ENCODE measurements at places on chromosomes 16 and 17. TPM values are rescaled to one million over a fixed set of nuclear protein-coding genes. Genes with fewer than 3 reads are reported as not detected.

DNA sequence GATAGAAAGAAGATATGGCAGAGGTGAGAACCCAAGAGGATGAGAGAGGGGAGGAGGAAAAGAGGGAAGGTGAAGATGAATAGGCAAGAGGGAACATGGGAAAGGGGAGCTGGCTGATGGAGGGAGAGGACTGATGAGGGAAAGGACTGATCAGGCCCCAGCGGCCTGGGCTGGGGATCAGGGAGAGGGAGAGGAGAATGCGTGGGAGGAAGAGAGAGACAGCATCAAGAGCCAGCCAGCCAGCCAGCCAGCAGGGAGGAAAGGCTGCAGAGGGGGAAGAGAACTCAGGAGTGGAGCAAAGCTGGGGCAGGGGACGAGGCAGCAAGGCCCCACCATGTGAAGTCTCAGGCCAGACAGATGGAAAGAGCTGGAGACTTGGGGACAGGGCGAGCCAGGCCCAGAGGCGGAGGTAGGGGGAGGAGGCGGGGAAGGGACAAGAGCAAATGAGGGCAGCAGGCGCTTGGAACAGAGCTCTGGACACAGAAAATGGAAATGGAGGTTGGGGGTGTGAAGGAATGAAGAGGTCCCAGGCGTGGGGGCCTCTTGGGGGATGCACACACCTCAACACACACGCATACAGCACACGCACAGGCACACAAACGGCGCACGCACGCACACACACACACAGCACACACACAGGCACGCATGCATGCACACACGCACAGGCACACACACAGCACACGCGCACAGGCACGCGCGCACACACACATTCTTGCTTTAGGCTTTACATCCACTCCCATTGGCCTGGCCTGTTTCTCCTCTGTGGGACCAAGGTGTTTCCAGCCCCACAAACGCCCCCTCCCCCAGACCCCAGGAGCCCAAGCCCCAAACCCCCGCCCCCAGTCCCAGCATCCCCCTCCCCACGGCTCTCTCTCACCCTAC lies 12.3 kb downstream of the DLG4 start:
- DNase-seq: no peak

GRCh38 chr17:1229349-1229899 lies 40.8 kb upstream of the BHLHA9 start:
- no peak for DNase-seq

DNA sequence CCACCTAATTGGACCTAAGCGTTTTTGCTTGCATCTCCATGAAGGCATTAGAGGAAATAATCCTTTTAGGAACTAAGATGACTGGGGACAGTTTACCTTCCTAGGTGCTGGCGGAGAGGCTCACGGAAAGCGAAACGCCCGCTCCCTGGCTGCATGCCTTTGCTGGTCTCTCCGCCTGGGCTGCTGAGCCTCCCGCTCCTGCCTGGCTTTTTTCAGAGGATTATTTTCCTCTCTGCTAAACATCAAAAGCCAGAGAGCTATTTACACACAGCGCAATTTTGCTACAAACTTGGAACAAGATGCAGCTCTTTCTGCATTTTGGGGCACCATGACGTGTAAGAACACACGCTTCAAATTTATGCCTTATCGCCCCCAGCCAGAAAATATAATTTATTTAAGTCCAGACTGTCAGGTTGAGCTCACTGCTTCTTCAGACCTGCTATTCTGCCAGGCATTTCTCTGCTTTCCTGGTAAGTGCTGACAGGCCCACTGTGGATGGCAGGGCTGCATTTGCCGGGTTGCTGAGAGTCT lies 124.4 kb downstream of the SPACA3 start:
- DNase-seq: no peak

DNA sequence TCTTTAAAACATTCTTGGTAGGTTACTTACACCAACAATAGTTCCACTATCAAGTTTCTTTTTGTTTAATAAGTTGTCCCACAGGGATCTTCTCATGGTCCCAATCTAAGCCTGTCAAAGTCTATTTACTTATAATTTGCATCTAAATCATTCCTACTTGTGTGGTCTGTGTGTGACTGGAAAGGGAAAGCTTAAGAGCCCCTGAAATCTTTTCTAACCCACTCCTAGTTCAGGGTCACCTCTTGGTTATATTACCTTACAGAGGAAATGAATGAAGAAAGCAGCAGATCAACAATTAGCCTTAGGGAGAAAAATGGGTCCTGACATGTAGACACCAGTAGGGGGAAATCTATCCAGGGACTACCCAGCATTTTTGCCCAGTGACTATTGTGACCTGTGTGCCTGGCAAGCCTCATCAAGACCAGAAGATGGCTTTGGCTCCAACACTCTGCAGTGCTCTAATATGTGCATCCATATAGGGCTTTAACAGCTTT lies 110.4 kb upstream of the HAS3 start:
- DNase-seq: no peak

GRCh38 chr17:72560303-72561247 lies 439.8 kb downstream of the SOX9 start:
- no peak for DNase-seq

GRCh38 chr17:43952724-43953666 lies 745 bp downstream of the PYY start:
- no peak for DNase-seq

DNA sequence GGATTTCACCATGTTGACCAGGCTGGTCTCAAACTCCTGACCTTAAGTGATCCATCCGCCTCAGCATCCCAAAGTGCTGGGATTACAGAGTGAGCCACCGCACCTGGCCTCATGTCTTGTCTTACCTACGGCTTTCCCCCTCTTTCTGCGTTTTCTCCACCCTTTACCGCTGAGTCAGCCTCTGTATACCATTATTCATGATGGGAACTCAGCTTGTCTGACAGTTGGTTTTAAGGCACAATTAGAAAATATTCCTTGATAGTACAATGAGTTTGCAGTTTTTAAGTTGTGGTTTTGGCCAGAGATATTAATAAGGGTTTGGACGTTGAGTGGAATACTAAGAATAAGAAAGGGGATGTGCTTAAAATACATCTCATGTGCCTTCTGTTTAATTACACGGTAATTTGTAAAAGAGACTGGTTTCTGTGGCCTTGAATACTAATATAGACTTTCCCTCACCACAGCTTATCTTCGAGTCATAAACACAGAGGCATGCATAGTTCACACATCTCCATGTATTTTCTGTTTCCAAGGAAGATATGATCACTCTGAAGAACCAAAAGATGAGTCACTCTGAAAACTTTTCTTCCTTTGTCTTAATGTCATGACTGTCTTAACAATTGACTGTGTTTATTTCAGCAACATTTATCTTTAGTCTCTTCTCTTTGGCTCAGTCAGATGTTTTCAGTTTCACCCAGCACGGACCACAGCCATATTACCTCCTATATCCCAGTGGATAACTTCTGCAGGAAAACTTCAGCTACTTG lies 54.4 kb downstream of the PITPNC1 start:
- no peak for DNase-seq

DNA sequence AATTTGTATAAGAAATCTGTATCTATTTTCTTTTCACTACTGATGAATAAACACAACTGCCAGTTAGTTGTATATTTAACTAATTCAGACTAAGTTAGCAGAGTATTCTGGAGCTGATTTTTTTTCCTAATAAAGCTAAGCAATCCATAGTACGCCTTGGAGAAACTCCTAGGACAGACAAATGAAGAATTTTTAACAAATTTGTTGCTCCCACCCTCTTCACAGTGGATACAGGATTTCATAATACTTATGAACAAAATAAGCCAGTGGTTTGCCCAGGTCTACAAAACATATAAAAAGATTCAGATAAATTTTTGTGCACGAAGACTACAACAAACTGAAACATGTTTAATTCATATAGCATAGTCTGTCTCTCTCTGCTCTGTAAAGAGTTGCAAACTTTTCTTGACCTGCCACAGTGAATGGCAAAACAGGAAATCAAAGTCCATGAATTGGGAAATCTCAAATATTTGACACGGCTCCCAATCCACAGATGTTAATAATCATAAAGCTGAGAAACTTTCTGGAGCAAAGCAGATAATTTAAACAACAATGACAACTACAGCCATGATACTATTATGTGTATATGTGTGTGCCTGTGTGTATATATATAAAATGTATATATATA lies 594 bp upstream of the ABCA6 start:
- DNase-seq: no peak

DNA sequence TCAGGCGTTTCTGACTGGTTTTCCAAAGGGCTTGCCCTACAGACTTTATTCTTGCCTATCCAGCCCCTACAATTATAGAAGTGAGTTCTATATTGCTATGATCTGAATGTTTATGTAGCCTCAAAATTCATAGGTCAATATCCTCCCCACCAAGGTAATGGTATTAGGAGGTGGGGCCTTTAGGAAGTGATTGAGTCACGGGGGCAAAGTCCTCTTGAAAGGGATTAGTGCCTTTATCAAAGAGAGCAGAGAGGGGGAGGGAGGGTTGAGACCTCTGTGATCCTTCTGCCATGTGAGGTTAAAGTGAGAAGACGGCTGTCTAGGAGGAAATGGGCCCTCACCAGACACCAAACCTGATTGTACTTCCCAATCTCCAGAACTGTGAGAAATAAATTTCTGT lies 931 bp upstream of the CPHXL start:
- DNase-seq: no peak

GRCh38 chr16:66020642-66021041 lies 345.8 kb upstream of the CDH5 start:
- no peak for DNase-seq

GRCh38 chr16:84660973-84661372 lies 12.7 kb downstream of the KLHL36 start:
- DNase-seq: no peak

The CIAO2B gene
- 69.9 TPM for total RNA-seq

The SULT1A3 gene
- total RNA-seq: 16.3 TPM

The LRRC37A gene
- total RNA-seq: 3.5 TPM

The CNTNAP1 gene
- 40.4 TPM for total RNA-seq

The GRB7 gene
- total RNA-seq: 1.2 TPM

The CD2BP2 gene
- 67.4 TPM for total RNA-seq

All from osteocyte (in vitro differentiated cells).